Stimulated activated CD8-positive, alpha-beta memory T cell treated with anti-CD3 and anti-CD28 coated beads, Interleukin-4, amount 100 ng/mL, for 24 hours (primary cell): ENCODE measurements at places on chromosomes 5 and 9.

DNA sequence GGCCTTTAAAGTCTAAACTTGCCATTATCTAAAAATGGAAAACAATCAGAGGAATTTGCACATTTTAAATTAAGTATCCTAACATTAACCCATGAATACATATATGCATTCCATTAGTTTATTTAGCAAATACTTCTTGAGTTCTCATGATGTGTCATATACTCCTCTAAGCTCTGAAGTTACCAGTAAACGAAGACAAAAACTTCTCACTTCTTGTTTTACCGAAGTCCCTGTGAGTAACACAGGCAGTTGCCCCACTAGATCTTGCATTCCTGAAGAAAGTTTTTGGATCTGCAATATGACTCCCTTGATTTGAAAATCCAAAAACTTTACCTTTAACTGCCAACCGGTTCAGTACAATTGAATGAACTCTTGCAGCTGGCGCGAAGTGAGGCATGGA, 439.0 kb upstream of the MPDZ start:
- no peak for DNase-seq

DNA sequence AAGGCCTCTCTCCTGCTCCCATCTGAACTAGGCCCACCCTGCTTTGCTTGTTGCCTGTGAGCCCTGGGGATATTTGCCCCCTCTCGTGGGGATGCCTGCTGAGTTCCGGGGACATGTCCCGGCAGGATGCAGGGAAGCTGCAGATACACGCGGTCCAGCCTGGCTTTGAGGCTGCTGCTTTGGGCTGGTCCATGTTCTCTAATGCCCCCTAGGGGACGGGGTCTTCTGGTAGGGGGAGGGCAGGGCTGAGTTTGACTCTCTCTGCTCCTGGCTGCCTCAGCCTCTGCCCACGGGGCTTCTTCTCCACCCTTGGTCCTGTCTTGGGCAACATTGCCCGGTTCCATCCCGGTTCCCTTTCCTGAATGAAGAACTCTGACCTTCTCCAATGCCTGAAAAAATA, 84.9 kb upstream of the ASS1 start:
- no peak for DNase-seq

- DNase-seq = no peak
Observed at GRCh38 chr9:134611046-134611445, 30.6 kb upstream of the COL5A1 start.

DNA sequence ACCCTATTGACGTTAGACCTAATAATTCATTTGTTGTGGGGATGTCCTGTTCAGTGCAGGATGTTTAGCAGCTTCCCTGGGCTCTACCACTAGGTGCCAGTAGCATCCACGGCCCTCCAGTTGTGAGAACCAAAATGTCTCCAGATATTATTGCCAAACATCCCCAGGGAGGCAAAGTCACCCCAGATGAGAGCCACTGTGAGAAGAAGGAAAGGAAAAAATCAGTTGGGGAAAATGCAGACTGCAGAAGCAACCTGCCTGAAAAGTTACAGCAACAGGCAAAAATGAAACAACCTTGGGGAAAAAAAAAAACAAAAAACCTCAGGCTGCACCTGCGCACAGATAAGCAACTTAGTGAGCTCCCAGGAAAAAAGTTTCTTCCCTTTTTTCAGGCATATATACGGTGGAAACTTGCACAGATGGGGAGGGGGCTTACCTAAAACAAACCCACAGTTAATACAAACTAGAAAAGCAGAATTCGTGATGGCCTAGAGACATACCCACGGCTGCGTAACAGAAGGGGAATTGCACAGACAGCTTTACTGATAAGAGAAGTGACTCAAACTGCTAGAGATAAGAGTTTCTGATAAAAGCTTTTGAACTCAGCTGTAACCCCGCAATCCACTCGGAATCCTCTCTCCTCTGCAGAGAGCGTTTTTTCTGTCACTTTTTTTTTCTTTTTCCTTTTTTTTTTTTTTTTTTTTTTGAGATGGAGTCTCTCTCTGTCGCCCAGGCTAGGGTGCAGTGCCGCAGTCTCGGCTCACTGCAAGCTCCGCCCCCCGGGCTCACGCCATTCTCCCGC, 29.8 kb upstream of the FBP1 start:
- peak; percentile 20 for DNase-seq

DNA sequence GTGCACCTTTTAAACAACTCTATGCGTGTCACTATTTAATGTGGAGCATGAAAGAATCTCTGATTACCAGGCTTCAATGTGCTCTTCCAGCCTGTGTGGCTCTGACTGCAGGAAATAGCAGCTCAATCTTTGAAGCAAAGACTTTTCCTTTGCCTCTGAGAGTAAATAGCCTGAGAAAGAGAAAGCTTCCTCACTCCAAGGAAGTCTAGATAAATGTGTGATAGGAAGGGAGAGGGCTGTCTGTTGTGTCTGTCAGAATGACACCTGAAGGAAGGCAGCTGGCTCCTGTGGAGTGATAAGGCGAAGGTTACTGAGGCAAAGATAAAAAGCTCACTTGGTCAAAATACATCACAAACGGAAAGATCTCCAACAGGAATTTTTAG, 205.3 kb upstream of the HAPLN1 start:
- DNase-seq = no peak

DNA sequence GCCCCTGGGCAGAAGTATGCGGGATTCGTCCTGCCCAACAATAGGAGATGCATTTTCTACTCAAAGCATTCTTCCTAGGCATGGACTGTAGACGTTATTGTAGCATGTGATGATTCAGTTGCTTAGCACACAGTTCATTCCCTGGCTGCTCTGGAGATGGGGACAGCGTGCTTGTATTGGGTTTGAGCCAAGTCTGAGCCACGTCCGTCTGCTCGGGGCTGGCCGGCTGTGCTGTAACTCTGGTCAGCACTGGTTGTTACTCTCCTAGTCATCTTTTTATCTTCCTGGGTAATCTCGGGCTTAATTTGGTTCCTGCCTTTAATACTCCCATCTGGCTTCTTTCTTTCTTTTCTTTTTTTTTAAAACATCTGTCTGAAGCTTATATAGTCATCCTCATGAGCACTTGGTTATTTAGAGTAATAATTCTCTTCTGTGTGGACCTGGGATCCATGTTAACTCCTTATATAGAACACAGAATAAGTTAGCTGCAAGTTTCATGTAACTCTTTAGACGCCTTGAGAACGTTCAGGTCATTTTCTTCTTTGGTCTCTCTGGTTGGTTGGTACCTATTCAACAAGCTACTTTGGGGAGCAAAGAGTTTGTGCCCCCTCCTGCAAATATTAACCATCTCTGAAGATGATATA, 118.8 kb upstream of the RPS23 start:
- no peak for DNase-seq

- no peak for DNase-seq
Observed at GRCh38 chr5:52339285-52339684, 448.4 kb upstream of the ITGA1 start.

GRCh38 chr5:67404256-67405100, 207.9 kb upstream of the CD180 start:
- no peak for DNase-seq

GRCh38 chr5:9440517-9440916, 105.4 kb downstream of the SEMA5A start:
- DNase-seq = no peak

- DNase-seq = no peak
Observed at GRCh38 chr5:160169326-160169725, 50.1 kb upstream of the PWWP2A start.

- no peak for DNase-seq
Observed at GRCh38 chr9:117258184-117258866, 156.5 kb downstream of the ASTN2 start.

GRCh38 chr5:95686651-95687050, 3.9 kb upstream of the SPATA9 start:
- DNase-seq = no peak

GRCh38 chr5:122870219-122870856, 24.9 kb downstream of the SNX24 start:
- no peak for DNase-seq

- DNase-seq = no peak
Observed at GRCh38 chr5:40483316-40483715, 196.4 kb upstream of the PTGER4 start.

GRCh38 chr5:1103093-1103492, 8.8 kb downstream of the SLC12A7 start:
- no peak for DNase-seq

DNA sequence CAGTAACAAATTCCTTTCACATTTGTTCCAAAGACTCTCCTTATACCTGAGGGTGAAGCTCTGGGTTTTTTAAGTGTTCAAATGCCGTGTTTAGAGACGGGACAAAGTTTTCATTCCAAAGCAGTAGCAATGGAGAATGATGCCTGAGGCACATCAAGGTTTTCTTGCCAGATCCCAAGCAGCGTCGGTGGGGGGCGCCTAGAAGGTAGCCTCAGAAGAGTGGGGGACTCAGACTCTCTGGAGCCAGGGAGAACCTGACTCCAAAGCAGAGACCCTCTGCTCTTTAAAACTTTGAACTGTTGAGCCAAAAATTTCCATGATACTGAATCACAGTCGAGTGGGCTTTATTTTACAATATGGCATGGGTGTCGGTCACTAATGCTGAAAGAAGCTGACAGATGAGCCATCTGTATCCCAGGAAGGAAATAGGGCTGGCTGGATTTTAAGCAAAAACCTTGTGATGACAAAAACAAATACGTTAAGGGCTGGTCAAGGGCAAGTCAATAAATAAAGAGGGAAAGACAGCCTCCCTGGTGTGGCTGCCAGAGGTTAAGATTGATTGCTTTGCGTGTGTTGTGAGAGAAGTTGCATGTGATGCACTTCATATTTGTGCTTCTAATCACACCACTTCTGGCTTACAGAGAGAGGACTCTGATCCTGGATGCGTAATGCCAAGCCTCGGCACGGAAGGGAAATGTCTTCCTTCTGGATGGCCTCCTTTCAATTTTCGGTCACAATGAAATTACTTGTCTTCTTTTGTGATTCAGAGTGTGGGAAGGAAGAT, 161.1 kb upstream of the EFNA5 start:
- no peak for DNase-seq

DNA sequence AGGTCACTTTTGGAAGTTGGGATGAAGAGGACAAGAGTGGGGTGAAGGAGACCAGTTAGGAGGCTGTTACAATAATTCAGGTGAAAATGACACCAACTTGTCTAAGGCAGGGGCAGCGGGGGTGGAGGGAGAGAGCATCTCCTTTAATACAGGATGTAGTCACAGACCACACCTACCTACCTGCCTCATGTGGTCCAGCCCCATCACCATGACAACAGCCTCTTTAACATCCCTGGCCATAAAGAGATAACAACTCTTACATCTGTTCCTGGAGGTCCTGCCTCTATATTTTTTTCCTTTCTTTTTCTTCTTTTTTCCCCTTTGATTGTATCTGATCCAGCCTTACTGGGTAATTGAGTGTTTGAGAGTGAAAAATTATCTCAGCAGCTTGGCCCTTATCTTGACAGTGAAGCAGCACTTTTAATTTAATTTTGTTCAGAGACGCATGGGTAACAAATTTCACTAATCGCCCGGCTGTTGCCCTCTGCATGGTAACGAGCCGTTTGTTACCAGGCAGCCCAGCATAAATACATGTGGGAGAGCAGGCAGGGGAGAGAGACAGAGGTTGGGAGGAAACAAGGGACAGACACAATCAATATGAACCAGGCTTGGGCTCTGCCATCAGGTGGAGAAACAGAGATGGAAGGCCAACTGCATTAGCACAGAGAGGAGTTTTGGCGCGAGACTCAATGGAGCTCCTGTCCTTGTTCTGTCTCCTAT, 338.1 kb downstream of the ASTN2 start:
- no peak for DNase-seq

DNA sequence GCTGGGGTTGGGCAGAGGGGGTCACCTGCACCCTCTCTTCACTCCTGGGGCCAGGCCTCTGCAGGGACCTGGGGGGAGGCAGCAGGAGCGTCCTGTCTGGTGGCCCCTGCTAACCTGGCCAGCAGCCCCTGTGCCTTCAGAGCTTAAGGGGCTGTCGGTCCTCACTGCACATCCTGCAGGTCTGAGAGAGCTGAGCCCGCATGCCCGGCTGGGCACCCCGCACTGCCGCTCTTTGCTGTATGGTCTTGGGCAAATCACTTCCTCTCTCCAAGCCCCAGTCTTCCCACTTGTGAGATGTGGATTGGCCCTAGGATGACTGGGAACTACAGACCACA, 7.9 kb downstream of the FLT4 start:
- DNase-seq = no peak

GRCh38 chr5:125890511-125890931, 532.7 kb upstream of the GRAMD2B start:
- DNase-seq = no peak
